ENCODE measurements at places on chromosomes 7 and 10.

- DNase-seq = no peak
These were observed 163.3 kb downstream of the GRID1 start for GRCh38 chr10:86203162-86203905.

DNA sequence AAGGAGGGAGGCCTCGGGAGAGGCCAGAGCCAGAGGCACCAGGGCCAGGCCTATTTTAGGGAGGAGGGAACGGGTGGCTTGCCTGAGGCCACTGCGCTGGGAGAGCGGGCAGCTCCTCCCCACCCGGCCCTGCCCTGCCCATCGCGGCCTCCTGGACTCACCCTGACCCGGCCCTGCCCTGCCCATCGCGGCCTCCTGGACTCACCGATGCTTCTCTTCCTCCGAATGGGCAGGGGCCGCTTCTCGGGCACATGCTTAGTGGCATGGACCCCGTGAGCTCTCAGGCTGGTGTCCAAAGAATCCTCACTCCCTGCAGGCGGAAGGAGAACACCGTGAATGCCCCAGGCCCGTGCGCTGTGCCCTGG lies 7.5 kb downstream of the PDGFA start:
- DNase-seq = no peak

DNA sequence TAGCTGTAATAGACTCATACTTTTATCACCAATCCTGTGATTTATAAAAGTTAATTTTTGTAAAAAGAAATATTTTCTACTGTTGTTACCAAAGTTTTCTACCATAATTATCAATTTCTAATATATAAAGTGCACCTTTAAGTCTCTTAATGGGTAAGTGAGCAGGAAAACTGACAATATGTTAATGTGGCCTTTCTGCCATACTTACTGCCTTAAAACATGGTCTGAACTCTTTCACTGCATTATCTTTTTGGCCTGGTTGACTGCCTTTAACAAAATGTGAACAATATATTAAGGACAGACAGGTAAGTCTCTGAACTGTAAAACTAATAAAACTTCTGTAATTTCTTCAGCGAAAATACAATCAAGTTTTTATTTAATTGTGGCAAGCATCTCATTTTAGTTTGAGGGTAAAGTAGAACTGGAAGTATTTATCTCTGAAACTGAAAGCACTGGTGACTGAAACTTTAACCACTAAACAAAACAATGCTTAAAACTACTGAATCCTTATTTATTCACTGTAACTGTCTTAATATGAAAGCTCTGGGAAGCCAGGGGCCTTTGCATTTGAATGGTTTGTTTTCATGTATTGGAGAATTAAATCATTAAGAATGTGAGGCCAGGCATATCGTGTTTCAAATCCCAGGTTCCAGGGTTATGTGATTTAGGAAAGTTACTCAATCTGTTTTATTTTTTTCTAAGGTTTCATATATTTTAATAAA lies 948.8 kb upstream of the POT1 start:
- no peak for DNase-seq

GRCh38 chr7:26480156-26480555 lies 188.5 kb downstream of the SNX10 start:
- DNase-seq = no peak

- no peak for DNase-seq
These were observed 76.9 kb downstream of the FAM171A1 start for GRCh38 chr10:15293862-15294842.

- no peak for DNase-seq
These were observed 55.1 kb upstream of the KDM7A start for GRCh38 chr7:140231771-140232491.

GRCh38 chr7:78412216-78412858 lies 613.8 kb downstream of the PHTF2 start:
- no peak for DNase-seq

GRCh38 chr10:46106410-46107255 lies 60.6 kb upstream of the MSMB start:
- DNase-seq = no peak

- no peak for DNase-seq
These were observed 82.8 kb upstream of the DIP2C start for GRCh38 chr10:772227-772637.

- no peak for DNase-seq
These were observed 27.2 kb upstream of the JMJD1C start for GRCh38 chr10:63493004-63493403.

DNA sequence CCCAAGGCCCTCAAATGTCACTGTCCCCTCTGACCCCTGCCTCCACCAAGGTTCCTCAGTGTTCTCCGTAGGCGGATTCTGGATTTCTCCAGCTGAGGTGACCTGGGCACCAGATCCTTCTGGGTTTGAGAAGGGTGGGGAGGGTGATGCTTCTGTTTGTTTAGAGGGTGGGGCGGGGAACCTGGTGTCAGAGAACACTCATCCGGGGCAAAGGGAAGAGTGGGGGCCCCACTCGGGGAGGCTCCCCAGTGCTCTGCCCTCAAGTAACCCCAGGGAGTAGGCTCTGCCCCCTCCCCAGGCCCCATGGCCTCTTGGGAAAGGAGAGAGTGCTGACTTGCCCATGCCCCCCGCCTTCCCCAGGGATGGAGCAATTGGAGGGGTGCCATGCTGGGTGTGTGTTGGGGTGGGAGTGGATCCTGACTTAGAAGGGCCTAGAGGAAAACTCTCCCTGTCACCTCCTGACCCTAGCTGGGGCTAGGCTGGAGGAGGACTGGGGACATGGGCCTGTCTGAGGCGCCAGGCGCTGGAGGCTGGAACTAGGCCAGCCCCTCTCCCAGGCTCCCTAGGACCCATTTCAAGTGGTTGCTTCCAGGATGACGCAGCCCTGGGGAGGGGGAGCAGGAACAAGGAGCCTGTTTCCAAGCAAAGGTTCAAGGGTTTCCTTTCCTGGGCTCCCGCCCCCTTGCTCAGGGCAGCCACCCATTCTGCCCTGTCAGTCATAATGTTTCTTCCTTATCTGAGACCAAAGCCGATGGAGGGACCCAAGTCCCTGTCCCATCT lies 27.9 kb downstream of the KAZALD1 start:
- DNase-seq = no peak

DNA sequence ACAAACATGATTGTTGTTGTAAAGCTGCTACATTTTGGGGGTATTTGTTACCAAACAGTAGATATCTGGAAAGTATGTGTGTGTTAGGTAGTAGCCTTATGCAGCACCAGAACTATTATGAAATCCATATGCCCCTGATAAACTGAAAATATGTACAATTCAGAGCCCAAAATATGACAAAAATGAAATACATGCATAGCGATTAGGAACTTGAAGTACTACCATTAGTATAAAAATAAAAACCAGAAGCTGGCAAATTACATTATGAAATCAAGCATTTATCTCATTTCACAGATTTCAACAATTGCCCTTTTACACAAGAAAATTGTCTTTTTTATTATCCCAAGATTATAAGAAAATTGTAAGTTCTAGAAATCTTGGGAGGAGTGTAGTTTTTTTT lies 33.9 kb downstream of the SLC26A5 start:
- DNase-seq = no peak

- no peak for DNase-seq
These were observed 1.4 kb downstream of the HECW1 start for GRCh38 chr7:43113622-43114457.

- no peak for DNase-seq
These were observed 314.6 kb downstream of the TNS3 start for GRCh38 chr7:47267346-47267745.

DNA sequence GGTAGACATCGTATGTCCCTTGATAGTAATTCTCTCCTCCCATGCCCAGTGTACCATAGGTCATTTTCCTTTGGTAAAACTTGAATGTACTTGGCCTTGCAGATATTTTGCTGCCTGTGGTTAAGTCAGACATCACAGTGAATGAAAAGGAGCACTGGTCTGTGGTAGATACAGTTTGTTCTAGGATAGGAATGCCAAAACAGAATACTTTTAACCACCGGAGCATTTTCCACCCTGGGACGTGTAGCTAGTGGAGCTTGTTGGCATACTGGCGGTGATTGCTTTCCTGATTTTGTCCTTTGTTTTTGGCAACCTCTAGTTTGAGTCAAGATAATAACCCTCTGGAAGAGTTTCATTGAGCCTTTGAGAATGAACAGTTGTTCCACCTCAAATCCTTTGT lies 92.0 kb upstream of the BMPER start:
- no peak for DNase-seq

GRCh38 chr10:14858338-14858960 lies 20.2 kb upstream of the SUV39H2 start:
- DNase-seq = no peak

- DNase-seq = no peak
These were observed 86.5 kb downstream of the RELN start for GRCh38 chr7:103902917-103903316.

- no peak for DNase-seq
These were observed 760 bp upstream of the PRAP1 start for GRCh38 chr10:133346413-133346812.

DNA sequence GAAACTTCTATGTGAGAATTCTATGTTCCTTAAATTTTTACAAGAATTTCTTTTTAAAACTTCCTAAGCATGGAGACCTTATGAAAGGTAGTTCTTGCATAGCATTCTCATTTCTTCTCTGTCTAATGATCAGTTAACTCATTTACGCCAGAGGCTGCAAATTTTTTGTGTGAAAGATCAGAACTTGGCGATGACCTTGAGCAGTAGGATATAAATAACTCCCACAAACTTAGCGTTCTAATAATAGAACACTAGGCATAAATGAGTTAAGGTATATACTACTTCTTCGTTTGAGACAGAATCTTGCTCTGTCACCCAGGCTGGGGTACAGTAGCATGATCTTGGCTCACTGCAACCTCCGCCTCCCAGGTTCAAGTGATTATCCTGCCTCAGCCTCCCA lies 13.7 kb downstream of the PILRA start:
- no peak for DNase-seq

DNA sequence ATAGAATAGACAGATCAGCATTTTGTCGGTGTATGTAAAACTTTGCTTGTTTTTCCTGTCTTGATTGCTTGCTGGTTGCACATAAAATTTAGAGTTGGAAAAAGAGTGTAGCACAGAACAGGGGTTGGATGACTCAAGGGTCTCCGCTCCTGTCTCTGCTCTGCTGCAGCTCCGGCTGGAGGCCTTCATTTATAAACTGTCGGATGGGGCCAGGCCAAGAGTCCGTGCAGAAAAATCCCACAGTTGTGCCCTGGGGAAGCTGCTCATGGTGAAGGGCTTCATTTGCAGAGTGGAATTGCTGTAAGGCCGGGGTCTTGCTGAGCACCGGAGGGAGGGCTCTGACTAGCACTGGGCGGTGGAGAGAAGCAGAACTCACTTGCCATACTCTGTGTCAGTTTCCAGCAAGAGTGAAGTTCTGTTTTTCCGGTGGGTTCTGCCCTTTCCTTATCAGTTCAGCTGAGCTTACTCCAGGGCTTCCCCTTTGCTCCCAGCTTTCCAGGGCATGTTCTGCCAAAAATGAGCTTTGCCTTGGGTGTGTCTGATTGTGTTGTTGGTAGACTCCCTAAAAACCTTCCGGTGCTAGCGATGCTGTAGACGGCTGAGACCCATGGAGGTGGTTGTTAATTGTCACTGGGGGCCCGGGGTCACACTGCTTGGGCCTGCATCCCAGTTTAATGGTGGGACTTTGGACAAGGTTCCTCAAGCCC lies 67.2 kb downstream of the CAMK1D start:
- no peak for DNase-seq

DNA sequence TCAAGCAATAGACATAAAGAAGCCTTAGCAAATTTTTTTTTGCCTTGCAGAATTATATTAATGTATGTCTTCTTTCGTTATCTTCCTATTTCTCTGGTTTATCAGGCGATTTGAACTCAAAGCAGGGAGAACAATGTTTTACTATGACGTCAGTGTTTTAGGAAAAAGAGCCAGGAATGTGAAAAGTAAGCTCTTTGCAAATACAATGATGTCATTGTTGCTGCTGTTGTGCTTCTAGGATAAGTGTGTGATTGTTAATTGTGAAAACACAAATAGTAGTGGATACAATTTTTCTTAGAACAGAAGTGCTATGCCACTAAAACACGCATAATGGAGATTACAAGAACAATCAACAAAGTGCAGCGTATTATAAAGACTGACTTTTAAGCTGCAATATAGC lies 9.5 kb upstream of the AUTS2 start:
- no peak for DNase-seq

- no peak for DNase-seq
These were observed 978.6 kb downstream of the SORCS1 start for GRCh38 chr10:106185951-106186350.

DNA sequence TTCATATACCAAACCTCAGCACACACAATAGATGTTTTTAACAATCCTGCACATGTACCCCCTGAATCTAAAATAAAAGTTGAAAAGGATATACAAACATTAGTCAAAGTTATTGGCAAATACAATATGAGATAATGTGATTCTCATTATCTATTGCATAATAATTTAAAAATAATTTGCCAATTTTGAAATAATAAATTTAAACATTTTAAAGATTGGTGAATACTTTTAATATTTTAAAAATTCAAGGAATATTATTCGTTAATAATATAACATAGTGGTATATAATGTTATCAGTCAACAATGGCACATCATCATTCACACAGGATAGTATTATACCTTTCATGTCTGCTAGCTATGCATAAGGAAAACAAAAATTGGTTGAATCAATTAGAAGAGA lies 207.0 kb upstream of the SP8 start:
- no peak for DNase-seq
